WTC11 (cell line): ENCODE measurements at places on chromosomes 12 and 14. TPM values are rescaled to one million over a fixed set of nuclear protein-coding genes. Genes with fewer than 3 reads are reported as not detected.

Gene ZC2HC1C
- total RNA-seq = 1.3 to 1.8 TPM (median 1.6 TPM) in 3 replicates

Gene PSMA6
- total RNA-seq = 197 to 215 TPM (median 210 TPM) in 3 replicates

Gene GPR68
- 0.21 to 0.28 TPM (median 0.27 TPM) in 3 replicates for total RNA-seq

- peaks cover 3% of the 10 kb centered on the region for H3K4me1 ChIP-seq
- no peaks in the 10 kb centered on the region for H3K36me3 ChIP-seq
- H3K27ac ChIP-seq = no peak overlapping the region
- no peak for DNase-seq
- no peak overlapping the region for H3K4me3 ChIP-seq
Measured at GRCh38 chr12:104163631-104164030, 25.6 kb upstream of the NFYB start.

DNA sequence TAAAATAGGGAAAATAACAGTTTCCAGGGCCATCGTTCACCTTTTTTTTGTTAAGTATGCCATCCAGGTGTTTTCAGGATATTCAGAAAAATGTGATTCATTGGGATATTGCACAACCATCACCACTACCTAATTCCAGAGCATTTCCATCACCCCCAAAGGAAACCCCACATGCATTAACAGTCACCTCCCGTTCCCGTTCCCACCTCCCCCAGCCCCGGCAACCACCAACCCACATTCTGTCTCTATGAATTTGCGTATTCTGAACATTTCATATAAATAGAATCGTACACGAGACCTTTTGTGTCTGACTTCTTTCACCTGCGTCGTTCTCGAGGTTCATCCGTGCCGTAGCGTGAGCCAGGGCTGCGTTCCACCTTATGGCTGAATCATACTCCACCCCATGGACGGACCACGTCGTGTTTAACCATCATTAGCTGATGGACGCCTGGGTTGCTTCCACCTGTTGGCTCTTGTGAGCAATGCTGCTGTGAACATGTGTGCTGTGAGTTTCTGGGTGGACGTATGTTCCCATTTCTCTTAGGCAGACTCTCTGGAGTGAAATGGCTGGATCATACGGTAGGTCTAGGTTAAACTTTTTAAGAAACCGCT, 51.0 kb upstream of the NCOR2 start:
- H3K4me1 ChIP-seq = peaks cover 7% of the 10 kb centered on the region; the same call in 1 of the 2 replicates
- DNase-seq = no peak
- no peak overlapping the region for H3K4me3 ChIP-seq
- peak overlapping the region; percentile 25; the same call in 1 of the 2 replicates for H3K27ac ChIP-seq
- no peaks in the 10 kb centered on the region; the same call in 1 of the 2 replicates for H3K27me3 ChIP-seq
- H3K36me3 ChIP-seq = peaks cover 5% of the 10 kb centered on the region; the same call in 1 of the 2 replicates

- H3K27ac ChIP-seq = no peak overlapping the region
- peaks cover 9% of the 10 kb centered on the region; the same call in 1 of the 2 replicates for H3K27me3 ChIP-seq
- H3K4me3 ChIP-seq = no peak overlapping the region
- DNase-seq = no peak
Measured at GRCh38 chr12:127811988-127812387, 455.0 kb upstream of the TMEM132C start.

DNA sequence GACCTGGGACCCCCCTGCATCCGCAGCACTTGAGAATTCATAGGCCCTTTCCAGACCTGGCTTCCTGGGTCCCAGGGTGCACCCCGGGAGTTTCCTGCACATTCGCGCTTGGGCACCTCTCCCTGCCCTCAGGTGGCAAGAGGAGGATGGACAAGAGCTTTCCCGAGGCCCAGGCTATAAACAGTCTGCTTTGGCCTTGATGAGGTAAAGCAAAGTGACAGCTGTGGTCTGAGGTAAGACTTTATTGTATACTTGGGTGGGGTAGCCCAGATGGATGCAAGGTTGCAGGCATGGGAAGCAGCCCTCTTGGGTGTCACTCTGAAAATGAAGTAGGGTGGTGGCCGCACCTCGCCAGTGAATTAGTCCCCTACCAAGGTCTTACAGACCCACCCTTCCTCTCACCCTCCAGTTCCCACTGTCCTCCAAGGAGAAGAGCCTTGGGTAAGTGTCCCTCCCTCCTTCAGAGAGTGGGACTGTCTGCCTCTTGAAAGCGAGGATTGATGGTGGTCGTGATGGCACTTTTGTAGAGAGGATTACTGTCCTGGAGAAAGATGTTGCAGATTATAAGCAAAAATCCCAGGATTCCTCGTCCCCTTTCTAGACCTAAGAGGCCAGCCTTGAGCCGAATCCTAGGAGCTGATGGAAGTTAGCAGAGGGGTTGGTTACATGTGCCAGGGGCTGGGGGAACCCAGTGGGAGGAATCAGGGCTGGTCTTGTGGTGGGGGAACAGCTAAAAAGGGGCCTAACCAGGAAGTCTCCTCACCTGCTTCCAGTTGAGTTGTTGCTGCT, 10.6 kb upstream of the CSAD start:
- peaks cover 16% of the 10 kb centered on the region for H3K4me1 ChIP-seq
- DNase-seq = no peak
- no peak overlapping the region for H3K27ac ChIP-seq
- H3K27me3 ChIP-seq = peaks cover 46% of the 10 kb centered on the region
- peaks cover 23% of the 10 kb centered on the region for H3K36me3 ChIP-seq

- no peak overlapping the region for H3K27ac ChIP-seq
- no peak for DNase-seq
- peak overlapping the region; percentile 73 for H3K4me3 ChIP-seq
- H3K4me1 ChIP-seq = peaks cover 68% of the 10 kb centered on the region
- no peaks in the 10 kb centered on the region; the same call in 1 of the 2 replicates for H3K27me3 ChIP-seq
Measured at GRCh38 chr14:64970776-64971477, 1.2 kb downstream of the RAB15 start.

DNA sequence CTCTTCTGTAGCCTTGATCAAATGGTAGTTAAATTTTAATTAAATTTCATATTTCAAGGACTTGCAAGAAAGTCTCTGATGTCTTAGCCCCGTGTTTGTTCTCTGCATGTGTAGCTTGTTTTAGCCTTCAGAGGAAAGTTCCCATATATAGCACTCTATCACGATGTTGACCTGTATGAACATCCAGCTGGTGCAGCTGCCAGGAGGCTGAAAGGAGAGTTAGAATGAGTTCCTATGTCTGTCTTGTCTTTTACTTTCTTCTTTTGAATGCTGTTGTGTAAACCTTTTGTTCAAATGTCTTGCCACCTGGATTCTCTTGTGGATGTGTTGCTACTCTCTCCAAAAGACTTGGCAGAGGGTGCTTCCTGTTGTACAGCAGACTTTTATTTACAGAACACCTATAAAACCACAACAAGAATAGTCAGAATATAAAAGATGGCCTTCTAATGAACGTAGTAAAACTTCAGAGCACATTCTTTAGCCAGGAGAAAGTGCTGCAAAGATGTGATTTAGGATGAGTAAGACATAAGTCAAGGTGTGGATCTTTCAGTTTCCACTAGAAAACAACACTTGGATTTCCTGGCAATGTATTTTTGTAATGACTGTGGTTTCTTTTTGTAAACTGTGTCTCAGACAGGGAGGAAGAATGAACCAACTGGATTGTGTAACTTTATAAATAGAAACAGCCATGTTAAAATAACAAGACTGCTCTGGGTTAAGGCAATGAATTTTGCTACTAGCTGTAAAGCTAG, 17.2 kb downstream of the NAV3 start:
- no peak overlapping the region; the same call in 1 of the 2 replicates for H3K27ac ChIP-seq
- no peaks in the 10 kb centered on the region for H3K27me3 ChIP-seq
- no peaks in the 10 kb centered on the region for H3K36me3 ChIP-seq
- no peak overlapping the region for H3K4me3 ChIP-seq
- H3K4me1 ChIP-seq = peaks cover 4% of the 10 kb centered on the region; the same call in 1 of the 2 replicates

- DNase-seq = no peak
- no peak overlapping the region for H3K4me3 ChIP-seq
- H3K27me3 ChIP-seq = no peaks in the 10 kb centered on the region
Measured at GRCh38 chr12:123031171-123031845, 50.8 kb downstream of the ARL6IP4 start.

DNA sequence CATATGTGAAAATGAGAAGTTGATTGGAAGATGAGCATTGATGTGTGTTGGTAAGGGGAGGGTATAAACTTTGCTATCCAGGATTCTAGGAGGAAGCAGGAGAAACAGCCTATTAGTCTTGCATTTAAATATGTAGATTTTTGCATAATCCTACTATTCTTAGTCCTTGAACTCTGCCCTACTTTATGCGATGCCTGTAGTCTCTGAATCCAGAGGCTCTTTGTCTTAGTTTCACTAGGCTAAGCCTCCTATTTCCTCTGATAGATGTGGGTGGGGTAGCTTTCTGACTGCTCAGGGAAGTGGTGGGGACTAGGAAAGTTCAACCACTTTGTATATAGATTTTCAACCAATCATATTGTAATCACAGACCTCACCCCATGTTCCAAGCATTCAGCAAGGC, 49.5 kb upstream of the KCNC2 start:
- H3K4me1 ChIP-seq = peaks cover 16% of the 10 kb centered on the region
- no peaks in the 10 kb centered on the region for H3K36me3 ChIP-seq
- no peak overlapping the region; the same call in 1 of the 2 replicates for H3K27ac ChIP-seq
- H3K27me3 ChIP-seq = no peaks in the 10 kb centered on the region

GRCh38 chr14:88815980-88816379, 8.5 kb upstream of the TTC8 start:
- no peaks in the 10 kb centered on the region for H3K36me3 ChIP-seq
- no peaks in the 10 kb centered on the region for H3K4me1 ChIP-seq
- H3K4me3 ChIP-seq = no peak overlapping the region
- H3K27me3 ChIP-seq = peaks cover 7% of the 10 kb centered on the region
